ENCODE measurements at places on chromosomes 16 and 17.

GRCh38 chr17:55124730-55125360 is 139.9 kb upstream of the HLF start:
- DNase-seq: no peak

DNA sequence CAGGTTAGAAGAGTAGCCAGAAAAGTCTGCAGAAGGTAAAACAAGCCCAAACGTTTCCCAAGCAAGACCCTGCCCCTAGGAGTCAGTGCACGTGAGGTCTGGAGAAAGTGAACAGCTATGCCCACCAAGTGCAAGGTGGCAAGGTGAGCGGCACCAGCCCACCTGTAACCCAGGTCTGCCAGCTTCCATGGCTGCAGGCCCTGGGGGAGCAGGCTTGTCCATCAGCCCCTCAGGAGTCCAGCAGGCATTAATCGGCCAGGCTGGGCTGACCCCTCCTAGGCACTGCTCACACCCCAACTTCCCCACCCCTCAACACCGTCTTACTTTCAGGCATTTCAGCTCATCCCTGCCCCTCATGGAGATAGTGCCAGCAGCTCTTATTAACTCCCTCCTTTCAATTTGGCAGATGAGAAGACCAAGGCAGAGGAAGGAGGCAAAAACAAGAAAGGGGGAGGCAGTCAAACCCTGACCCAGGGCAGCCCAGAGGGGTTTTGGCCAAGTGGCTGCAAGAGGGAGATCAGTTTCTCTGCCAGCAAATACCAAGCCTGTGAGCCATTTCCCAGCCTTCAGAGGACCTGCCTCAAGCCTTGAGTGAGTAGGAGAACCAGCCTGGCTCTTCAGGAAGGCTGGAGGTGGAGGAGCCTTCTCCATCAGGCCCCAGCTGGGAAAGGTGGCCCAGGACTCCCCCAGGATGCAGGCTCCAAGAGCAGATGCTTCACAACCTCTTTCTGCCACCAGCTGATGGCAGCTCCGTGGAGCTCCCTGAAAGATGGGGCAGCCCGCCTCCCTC is 14.7 kb downstream of the BEAN1 start:
- DNase-seq: no peak

DNA sequence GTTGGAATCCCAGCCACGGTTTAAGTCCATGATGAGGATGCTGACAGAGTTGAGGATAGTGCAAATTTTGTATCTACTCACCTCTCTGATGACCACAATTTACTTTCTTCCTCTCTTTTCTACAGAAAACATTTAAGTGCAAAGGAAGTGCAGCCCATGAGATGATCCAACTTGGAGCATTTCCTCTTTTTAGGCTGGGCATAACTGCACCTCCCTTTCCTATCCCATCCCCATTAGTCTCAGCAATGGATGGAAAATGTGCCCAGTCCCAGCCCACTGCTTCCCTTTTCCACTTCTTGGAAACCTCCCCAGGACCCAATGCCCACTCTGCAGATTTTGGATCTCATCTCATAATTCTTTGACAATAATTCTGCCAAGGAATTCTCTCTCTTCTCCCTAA is 16.6 kb upstream of the CCL8 start:
- DNase-seq: no peak

DNA sequence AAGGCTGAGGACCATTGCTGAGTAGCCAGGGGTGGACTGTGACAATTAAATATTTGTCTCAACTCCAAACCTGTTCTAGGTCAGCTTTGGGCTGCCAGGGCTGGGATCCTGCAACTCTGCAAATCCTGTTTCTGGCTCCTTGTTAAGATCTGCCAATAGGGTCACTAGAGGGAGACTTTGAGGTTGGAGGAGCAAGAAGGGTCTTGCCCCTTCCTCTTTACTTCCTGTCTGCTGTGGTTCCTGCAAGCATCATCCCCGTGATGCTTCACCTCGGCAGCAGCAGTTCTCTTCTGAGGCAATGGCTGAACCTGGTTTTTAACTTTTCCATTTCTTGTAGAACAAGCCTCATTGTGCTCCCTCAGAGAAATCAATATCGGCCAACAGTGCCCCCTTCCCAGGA is 124.6 kb downstream of the IRX5 start:
- no peak for DNase-seq

- DNase-seq: no peak
Observed at GRCh38 chr16:52912565-52913173, 140.0 kb downstream of the CHD9NB start.

DNA sequence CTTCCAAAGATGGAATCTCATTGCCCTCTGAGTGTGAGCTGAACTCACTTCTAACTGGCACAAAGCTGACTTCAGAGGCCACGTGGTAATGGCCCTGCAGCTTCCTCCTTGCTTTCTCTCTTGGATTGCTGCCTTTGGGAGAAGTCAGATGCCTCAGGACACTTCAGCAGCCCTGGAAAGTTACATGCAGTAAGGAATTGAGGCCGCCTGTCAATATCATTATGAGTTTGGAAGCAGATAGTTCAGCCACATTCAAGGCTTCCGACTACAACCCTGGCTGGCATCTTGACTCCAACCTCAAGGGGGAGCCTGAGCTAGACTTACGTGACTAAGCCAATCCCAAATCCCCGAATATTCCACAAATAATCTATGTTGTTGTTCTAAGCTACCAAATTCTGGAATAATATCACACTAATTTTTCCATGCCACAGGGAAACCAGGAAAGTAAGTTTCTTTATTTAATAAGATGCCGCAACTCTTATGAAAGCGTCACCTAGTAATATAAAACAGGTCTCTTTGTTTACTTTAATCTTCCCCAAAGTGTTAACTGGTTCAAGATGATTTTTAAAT is 13.6 kb downstream of the CEP20 start:
- no peak for DNase-seq

GRCh38 chr17:49316889-49317675 is 45.0 kb downstream of the ZNF652 start:
- no peak for DNase-seq

DNA sequence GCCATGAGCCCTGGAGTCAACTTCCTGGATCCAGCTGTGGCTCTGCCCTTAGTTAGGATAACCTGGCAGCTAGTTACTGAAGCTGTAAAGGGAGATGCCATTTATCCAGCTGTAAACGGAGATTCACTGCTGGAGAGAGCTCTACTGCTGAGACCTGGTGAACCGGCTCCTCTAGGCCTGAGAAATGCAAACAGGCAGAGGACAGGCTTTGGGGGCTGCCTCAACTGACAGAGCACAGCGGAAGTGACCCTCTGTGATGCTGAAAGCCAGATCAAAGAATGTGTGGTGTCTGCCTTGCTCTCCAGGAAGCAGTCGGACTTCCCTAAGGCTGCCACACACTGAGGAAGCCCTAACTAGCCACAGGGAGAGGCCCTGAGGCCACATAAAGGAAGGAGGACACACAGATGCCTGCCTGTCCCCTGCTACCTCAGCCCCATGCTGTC is 21.9 kb upstream of the GPRC5C start:
- DNase-seq: no peak

DNA sequence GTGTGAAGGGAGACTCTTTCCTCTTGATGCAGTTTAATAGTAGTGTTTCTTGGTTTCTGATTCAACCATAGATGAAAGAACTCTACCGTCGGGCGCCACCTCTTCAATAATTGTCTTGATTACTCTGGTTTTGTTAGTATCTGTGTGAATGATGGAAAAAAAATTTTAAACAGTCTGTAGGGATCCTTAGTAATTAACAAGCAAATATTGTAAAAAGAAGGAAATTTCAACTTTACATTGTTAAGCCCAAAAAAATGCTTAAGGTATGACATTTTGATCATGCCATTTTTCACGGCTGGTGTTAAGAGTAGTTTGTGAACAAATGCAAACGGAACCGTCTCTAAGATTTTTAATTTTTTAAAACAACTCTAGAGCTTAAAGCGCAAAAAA is 4.1 kb downstream of the KRT10 start:
- DNase-seq: no peak

DNA sequence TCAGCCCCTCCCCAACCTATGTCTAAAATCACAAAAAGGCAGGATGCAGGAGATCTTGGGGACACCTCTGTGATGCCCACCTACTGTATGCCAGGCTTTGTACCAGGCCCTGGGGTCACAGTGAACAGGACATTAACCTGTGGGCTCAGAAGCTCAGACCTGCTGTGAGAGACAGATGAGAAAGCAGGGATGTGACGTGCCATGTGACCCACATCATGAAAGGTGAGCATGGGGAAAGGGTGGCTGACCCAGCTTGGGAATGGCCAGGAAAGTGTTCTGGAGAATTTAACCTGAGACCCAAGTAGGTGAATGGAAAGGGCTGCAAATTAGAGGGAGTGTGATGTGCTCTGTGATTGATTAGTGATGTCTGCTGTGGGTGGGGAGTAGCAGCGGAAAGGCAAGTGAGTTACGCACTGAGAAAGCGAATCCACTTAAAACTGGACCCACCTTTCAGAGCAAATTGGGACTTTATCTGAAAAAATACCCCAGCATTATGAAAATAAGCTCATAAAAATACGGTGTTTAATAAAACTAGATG is 132.2 kb downstream of the IRF8 start:
- DNase-seq: no peak

- DNase-seq: no peak
Observed at GRCh38 chr16:25734430-25735385, 42.9 kb downstream of the HS3ST4 start.

GRCh38 chr17:31917065-31917529 is 15.6 kb upstream of the UTP6 start:
- no peak for DNase-seq

- DNase-seq: no peak
Observed at GRCh38 chr17:62891659-62892058, 74.4 kb upstream of the TANC2 start.

DNA sequence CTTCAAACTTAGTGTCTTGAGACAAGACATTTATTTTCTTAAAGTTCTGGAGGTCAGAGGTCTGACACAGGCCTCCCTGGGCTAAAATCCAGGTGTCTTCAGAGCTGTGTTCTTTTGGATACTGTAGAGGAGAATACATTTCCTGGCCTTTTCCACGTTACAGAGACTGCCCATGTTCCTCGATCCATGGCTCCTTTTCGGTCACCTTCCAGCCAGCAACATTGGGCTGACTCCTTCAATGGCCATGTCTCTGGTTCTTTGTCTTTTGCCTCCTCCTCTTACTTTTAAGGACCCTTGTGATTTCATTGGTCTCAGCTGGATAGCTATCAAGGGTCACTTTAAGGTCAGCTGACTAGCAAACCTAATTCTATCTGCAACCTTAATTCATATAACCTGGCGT is 212.4 kb downstream of the WWOX start:
- DNase-seq: no peak

DNA sequence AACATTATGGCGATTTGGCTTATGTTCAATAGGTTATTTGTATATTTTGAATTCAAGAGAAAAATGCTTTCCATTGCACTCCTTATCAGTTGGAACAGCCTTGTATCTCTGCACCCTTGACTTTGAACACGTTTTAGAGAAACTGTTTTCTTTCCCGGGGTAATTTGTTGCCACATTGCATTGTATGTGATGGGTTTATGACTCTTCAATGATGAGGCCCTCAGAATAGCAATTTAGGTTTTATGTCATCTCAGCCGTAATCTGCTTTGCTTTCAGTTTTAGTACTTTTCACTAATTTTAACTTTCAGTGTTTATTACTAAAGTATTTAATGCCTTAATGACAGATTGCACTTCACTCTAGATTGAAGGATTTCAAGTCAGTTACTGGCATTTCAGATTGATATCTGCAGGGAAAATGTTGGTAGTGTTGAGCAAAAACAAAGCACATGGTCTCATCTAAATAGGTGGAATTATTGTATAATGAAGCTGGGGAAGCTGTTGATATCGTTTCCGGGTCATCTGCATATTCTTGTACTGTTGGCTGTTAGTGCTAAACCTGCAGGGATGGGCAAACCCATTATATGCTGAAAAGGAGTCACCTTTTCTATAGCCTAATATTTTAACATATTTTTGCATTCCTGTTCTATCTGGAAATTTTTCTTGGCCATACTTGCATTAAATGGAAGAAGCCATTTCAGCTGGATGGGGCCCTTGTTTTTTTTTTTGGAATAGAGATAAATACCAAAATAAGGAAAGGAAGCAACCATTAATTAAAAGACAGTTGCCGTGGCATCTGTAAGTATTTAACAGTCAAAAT is 2.0 kb downstream of the LUC7L3 start:
- no peak for DNase-seq

GRCh38 chr17:28227316-28228108 is 91.5 kb upstream of the TMEM97 start:
- no peak for DNase-seq

GRCh38 chr17:27310565-27311110 is 16.7 kb downstream of the WSB1 start:
- no peak for DNase-seq

- no peak for DNase-seq
Observed at GRCh38 chr16:6857575-6857974, 475.1 kb upstream of the RBFOX1 start.

All from stimulated activated CD8-positive, alpha-beta memory T cell treated with anti-CD3 and anti-CD28 coated beads, Interleukin-4, amount 100 ng/mL, for 1 hour (primary cell).